ENCODE measurements at places on chromosomes 5 and 9.

- DNase-seq, result no peak
Measured at GRCh38 chr5:11319836-11320580, 559.0 kb upstream of the DAP start.

GRCh38 chr5:167248257-167248656, 1043.2 kb upstream of the WWC1 start:
- no peak for DNase-seq

DNA sequence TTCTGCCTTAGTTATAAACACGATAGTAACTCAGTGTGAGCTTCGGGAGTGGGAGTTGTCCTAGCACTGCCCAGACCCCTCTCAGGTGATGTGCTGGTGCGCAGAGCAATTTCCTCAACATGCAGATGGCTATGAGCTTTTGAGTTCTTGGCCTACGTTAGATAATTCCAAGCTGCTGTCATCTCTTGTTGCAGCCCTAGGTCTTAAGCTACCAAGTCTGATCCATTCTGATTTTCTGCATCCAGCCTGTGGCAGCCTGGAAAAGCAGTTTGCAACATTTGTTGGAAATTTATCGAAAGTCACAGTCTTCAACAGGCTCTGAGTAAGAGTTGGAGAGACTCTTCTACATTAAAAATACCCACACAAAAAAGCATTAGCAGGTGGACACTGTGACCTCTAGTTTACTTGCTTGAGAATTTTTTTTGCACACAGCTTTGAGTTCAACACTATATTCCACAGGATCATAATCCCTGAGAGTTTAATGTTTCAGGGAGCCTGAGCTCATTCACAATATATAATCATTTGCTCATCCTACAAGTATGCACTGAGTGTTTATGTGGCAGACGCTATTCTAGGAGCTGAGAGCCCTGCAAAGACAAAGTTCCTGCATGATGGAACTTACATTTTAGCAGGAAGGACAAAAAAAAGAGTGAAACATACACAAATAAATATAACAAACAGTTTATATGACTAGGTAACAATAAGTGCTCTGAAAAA, 91.6 kb downstream of the UBE2QL1 start:
- no peak for DNase-seq

DNA sequence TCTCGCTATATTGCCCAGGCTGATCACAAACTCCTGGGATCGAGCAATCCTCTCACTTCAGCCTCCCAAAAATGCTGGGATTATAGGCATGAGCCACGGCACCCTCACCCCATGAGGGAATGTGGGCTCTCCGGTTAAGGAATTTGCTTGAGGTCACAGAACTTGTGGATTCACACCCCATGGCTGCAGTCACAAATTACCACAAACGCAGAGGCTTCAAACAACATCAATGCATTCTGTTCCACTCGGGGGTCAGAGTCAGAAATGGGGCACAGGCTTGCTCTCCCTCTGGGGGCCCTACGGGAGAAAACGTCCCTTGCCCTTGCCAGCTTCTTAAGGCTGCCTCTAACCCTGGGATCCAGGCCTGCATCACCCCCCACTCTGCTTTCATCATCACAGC, 12.2 kb upstream of the SPINK4 start:
- no peak for DNase-seq

- DNase-seq, result no peak
Measured at GRCh38 chr5:3489239-3489843, 106.3 kb upstream of the IRX1 start.

- no peak for DNase-seq
Measured at GRCh38 chr5:147737921-147738320, 44.6 kb downstream of the JAKMIP2 start.

DNA sequence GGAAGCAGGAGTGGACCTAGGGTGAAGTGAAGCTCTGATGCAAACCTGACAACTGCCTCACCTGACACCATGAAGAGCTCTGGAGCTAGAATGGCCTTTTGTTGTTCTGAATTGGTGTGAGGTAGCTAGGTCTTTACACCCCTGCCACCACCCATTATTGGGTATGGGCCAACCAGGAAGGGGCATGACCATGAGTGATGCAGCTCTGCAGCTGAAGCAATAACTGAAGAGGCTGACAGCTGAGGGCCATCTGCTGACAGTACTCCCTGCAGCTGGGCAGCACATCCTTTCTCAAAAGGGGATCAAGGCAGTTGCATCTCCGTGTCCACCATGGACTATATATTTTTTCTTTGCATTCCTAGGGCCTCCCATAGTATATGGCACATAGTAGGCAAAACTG, 87.0 kb upstream of the TLE1 start:
- DNase-seq, result no peak

DNA sequence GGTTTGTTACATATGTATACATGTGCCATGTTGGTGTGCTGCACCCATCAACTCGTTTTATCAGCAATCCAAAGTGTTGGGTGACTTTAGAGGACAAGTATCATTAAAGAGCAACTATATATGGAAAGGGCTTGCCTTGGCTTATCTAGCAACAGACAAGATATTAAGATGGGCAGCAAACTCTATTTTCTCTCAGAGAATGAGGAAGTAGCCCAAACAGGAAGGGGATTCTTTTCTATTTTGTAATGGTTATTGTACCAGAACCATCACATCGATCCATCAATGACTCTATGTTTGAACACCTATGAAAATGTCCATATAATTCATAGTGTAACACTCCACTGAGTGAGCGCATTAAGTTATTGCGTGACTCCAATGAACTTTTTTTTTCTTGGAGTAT, 260.1 kb upstream of the SLC24A2 start:
- no peak for DNase-seq

GRCh38 chr5:111694133-111694532, 62.9 kb downstream of the NREP start:
- DNase-seq, result no peak

DNA sequence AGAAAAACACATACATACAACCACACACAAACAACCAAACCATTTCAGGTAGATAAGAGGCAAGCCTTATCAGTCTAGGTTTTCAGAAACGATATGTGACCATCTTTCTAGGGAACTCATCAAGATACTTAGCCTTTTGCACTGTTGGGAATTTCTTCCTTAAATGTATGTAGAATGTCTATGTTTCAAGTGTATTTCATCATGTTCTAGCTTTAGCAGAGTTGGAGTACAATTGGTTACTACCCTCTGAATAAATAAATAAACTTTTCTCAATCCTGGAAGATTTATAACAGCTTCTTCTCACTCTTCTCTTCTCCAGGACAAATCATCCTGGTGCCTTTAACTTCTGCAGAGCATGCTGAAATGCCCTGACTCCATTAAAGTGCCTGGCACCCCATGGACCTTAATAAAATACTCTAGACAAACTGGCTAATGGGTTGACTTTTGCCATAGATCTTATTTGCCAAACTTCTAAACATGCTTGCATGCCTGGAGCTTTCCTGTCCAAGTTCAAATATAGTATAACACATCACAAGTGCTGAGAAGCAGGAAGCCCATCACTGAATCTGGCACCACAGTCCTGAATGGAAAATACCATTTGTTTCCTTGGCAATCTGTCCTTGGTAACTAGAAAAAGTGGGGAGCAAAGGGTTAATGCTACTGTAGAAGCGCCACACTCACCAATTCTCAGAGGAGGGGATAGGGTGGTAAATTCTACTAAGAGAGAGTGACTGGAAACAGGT, 33.1 kb upstream of the ZNF462 start:
- DNase-seq, result no peak

GRCh38 chr9:70634696-70635095, 220.2 kb upstream of the KLF9 start:
- no peak for DNase-seq

DNA sequence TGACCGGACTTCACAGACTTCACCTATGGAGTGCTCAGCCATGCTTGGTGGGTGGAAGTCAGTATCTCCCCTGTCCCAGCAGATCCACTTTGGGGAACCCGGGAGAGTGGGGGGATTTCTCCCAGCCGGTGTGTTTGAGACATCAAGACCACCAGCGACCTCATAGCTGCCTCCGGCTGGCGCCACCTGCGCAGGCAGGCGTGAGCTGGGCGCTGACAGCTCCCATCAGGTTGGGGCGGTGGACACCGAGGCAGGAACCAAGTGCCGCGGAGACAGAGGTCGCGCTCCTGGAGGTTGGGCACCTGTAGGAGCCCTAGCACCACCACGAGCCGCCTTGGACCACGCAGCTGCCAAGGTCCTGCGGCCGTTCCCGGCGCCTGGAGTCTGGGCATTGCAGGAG, 124.0 kb upstream of the LARP1 start:
- DNase-seq, result no peak

GRCh38 chr9:17802249-17802857, 223.5 kb downstream of the SH3GL2 start:
- no peak for DNase-seq

GRCh38 chr5:80220245-80220897, 35.5 kb downstream of the SERINC5 start:
- DNase-seq, result no peak

DNA sequence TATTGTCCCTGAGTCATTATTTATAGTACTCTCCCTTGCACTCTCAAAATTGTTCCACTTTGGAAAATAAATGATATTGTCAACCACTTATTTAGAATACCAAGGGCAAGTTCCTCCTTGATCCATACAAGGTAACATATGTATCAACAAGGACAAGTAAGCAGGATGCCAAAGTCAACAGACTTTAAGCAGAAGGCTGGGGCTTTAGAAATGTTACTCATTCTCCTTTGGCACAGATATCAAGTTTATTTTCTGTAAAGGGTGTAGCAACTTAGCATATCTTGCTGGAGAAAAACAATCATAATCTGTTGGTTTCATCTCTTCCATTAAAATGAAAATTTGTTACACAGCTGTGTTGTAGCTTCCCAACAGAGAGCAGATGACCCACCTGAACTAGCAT, 248.7 kb upstream of the SLC30A5 start:
- no peak for DNase-seq

DNA sequence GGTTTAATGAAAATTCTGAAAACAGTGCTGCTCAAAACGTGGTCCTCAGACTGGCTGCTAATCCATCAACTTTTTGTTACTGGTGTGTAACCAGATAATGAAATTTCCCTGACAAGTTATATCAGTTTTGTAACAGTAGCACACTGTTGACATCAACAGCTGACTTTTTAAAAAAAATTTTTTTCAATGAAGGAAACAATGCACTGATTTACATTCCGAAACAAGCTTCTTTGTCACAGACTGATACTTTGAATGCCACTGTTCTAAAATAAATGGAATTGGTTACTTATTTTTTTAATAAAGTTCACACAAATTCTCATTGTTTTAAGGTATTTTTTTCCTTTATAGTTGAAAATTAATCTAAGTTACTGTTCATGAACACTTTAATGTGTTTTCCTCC, 169.1 kb downstream of the NIPBL start:
- DNase-seq, result no peak

- no peak for DNase-seq
Measured at GRCh38 chr5:103174147-103174546, 54.0 kb downstream of the PPIP5K2 start.

DNA sequence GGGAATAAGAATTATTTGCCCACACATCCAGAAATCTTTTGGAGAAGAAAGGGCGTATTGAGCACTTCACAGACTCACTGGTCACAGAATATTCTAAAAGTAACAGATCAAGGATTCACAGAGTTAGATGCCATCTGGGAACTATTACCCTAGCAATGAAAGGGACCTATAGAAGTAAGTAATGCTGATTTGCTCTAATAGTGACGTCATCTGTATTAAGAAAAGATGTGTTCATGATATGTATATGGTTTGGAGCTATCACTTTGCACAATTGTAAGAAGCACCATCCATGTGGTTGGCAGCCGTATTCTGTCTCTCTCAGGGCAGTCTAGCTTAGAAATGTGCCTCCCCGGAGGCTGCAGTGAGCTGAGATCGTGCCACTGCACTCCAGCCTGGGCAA, 52.8 kb upstream of the SV2C start:
- DNase-seq, result no peak

DNA sequence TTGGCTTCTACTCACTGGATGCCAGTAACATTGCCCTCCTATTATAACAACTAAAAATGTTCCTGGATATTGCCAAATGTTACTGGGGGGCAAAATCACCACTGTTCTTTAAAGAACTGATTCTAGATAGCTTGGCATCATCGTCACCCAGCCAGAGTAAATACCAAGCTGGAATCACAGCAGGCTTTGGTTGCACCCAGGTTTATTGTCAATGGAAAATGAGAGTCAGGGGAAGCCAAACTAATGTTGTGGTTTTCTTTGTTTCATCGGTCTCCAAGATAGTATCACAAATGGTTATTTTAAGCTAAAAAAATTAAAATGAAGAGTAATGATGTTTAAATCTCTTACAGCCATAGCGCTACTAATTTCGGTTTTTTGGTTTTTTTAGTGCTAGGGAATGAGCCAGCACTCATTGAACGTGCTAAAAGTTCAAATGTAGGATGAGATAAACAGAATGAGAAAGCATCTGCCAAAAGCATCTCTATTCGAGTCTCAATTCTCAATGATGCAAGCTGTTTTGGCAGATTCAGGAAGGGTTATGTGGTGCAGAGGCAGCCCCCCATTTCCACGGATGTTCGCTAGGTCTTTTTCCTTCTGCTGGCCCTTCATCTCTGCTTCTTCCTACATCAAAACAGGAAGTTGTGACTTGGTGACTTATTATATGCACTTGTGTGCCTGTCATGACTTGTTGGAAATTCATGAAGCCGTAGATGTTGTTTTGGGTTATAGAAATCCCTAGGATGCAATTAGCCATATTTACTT, 558.0 kb downstream of the EBF1 start:
- DNase-seq, result no peak

- no peak for DNase-seq
Measured at GRCh38 chr9:132283863-132284262, 70.9 kb downstream of the SETX start.

- no peak for DNase-seq
Measured at GRCh38 chr9:76135902-76136301, 245.4 kb downstream of the PCSK5 start.

- DNase-seq, result no peak
Measured at GRCh38 chr5:116532762-116533525, 41.7 kb downstream of the SEMA6A start.

- DNase-seq, result no peak
Measured at GRCh38 chr9:4262735-4263141, 37.1 kb downstream of the GLIS3 start.

DNA sequence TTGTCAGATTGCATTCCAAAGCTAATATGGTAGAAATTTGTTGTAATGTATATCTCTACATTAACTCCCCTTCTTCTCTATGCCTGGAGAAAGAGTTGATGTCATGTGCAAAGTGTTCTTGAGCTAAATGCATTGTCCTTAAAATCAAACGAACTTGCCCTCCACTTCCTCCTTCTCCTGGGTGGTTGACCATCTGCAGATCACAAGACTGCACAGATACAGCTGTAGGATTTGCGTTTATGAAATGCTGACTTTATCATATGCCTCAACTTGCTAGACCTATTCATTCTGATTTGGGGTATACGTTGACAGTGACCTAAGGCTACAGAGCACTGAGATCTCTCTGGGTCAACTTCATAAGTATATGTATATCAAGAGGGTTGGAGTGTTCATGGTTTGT, 8.3 kb downstream of the TRIM32 start:
- no peak for DNase-seq

DNA sequence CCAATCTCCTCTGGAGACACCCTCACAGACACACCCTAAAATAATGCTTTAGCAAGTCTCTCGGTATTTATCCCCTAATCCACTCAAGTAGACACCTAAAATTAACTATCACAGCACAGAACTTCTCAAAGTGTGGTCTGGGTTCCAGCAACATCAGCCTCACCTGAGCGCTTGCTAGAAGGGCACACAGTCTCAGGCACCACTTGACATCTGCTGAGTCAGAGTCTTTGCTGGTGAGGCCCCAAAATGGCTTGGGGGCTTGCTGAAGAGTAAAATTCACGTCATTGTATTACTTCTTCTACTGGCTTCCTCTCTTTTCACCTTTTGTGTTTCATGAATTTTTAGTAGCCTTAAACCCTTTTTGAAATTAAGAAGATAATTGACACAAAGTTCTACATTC, 9.0 kb downstream of the FOXB2 start:
- DNase-seq, result no peak
